ENCODE measurements at places on chromosomes 11 and 22.

GRCh38 chr11:61896665-61897386 lies 5.5 kb upstream of the FADS3 start:
- no peak for DNase-seq

DNA sequence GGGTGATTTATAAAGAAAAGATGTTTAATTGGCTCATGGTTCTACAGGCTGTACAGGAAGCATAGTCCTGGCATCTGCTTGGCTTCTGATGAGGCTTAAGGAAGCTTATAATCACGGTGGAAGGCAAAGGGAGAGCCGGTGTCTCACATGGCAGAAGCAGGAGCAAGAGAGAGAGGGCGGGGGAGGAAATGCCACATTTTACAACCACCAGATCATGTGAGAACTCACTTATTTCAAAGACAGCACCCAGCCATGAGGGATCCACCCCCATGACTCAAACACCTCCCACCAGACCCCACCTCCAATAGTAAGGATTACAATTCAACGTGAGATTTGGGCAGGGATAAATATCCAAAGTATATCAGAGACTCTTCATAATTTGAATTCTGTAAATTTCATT lies 200.7 kb downstream of the MSANTD4 start:
- DNase-seq: no peak

GRCh38 chr11:103297900-103298299 lies 188.7 kb downstream of the DYNC2H1 start:
- no peak for DNase-seq

DNA sequence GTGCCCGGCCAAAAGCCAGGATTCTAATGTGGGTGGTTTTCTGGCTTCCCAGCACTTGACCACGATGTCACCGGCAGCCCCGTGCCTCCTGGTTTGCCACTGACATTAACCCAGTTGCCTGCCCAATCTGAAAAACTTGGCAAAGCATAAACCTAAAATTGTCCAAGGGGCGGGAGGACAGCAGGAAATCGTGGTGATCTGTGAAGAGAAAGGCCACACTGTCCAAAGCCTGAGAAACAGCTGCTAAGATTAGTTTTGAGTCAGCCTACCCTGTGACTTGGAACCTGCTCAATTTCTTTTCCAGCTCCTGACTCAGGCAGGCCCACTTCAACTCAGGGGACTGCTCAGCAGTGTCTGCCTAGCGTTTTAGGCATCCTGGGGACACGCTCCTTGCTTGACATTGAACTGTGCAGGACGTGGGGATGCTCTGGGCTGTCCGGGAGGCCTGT lies 8.2 kb upstream of the F2 start:
- no peak for DNase-seq

GRCh38 chr11:70191495-70192140 lies 11.5 kb upstream of the FADD start:
- DNase-seq: peak; percentile 22

DNA sequence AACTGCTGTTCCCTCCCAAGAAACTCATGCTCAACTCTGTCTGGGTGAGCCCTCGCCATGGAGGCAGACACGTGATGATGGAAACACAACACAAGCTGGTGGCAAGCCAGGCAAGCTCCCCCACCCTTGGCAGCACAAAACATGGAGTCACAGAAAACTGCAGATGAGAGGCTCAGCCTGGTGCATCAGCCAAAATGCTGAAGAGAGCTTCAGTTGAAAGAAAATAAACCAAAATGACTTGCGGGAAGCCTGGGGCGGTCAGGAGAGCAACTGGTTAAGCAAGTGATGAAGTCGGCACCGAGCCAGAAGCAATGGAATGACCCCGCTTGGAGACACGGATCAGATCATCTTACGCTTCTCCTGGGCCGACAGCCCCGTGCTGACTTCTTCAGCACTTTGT lies 68.3 kb downstream of the C11orf58 start:
- no peak for DNase-seq

DNA sequence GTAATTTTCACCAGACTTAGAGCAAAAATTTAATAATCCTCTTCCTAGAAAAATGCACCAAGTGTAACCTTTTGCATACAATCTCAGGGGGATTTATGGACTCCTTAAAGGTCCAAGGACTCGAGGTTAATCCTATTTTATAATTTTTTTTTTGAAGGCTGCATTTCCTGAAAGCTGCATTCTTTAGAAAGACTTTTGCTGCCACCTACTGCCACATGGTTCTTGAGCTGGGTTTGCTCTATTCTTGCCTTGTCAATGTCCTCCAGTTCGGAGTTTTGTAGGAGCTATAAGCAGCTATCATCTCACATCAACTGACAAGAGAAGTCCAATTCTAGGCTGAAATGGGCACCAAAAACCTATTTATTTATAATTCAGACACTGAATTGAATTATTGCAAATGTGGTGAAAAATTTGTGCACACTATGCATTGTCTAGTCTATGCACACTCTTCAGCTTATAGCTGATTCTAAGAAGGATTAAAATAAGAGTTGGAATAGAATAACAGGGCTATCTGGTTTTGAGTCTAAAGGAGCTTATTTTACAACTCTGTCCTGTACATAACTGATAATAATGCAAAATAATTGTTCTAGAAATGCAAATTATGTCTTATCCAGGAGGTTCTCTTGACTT lies 31.3 kb downstream of the TRAF6 start:
- no peak for DNase-seq

DNA sequence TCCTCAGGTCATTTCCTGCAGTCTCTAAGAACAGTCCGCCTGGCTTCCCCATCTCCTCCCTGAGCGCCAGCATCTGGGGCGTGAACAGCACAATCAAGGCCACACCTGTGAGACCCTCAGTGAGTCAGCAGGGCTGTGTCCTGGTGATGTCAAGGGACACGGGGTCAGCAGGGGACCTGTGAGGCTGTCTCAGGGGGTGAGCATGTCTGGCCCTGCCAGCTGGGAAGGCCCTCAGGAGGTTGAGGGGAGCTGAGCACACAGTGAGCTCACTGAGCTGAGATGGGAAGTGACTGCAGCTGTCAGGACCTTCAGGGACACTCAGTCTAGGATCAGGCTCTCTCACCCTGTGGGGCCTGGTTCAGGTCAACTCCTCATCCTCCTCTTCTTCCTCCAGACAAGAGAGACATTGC lies 46.6 kb upstream of the VPREB1 start:
- DNase-seq: no peak

- DNase-seq: no peak
These were observed 432.2 kb upstream of the NARS2 start for GRCh38 chr11:79006854-79007253.

GRCh38 chr11:86814775-86815174 lies 14.4 kb downstream of the PRSS23 start:
- DNase-seq: no peak

DNA sequence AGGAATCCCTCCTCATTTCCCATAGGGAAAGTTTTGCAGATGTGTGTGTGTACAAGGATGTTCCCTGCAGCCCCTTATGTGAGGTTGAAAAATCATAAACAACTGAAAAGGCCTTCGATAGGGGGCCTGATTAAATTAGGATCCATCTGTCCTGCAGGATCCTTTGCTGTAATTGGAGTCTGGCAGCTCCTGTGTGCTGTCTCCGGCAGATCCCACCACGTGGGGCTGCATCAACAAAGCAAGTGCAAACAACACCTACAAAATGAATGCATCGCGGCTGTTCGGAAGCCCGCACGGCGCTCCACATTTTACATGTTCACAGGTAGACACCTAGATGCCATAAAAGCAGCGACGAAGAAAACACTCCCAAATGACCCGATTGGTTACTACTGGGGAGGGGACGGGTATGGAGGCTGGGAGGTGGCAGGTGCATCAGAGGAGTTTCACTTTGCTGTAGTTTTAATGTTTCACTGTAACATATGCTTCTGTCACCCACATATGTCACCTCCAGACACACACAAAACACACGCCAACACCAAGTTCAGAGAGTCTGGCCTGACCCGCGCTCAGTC lies 52.2 kb downstream of the NFAM1 start:
- DNase-seq: no peak

DNA sequence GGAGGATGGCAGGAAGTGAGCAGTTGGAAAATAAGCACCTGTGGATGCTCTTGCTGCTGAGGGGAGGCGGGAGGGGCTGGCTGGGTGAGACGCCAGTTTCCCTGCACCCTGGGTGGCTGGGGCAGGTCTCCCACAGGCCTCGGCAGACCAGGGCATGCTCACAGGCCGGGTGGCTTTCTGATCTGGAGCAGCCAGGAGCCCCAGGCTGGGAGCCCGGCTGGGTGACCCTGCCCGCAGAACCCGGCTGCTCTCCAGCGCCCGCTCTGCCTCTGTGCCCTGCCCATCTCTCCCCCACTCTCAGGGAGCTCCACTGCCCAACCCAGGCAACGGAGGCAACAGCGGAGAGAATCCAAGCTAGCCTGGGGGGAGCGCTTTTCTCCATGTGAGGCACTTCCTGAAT lies 24.6 kb downstream of the DCPS start:
- DNase-seq: no peak

GRCh38 chr22:19821523-19822300 lies 33.0 kb downstream of the GNB1L start:
- DNase-seq: no peak

DNA sequence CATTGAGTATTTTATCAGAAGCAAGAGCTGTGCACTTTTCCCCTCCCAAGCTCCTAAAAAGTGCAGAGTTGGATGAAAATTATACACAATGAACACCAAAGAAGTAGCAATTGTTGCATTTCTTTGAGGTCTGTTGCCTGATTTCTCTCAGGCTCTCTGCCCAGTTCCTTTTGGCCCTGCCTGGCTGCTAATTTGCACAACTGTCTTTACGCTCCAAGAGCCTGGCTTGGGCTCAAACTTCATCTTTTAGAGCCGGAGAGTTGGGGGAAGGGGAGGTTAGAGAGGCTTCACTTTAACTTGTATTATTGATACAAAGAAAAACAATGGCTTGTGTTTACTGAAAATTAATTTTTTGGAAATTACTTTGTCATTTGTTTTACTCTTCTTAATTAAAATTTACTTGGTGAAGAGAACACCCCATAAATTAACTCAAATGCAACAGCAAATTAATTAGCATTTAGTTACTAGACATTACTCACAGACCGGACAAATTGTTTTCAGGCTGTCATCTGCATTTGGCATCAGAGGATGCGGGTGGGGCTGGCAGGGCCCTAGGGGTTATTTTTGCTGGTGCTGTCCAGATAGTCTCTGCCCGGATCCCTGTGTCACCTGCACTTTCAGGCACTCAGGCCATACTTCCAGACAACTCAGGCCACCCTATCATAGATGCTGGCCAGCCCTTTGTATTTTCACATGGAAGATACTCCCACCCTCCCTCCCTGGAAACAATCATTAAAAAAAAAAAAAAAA lies 407.3 kb downstream of the NXPE2 start:
- DNase-seq: no peak

- no peak for DNase-seq
These were observed 66.0 kb upstream of the FTH1 start for GRCh38 chr11:62033191-62034035.

DNA sequence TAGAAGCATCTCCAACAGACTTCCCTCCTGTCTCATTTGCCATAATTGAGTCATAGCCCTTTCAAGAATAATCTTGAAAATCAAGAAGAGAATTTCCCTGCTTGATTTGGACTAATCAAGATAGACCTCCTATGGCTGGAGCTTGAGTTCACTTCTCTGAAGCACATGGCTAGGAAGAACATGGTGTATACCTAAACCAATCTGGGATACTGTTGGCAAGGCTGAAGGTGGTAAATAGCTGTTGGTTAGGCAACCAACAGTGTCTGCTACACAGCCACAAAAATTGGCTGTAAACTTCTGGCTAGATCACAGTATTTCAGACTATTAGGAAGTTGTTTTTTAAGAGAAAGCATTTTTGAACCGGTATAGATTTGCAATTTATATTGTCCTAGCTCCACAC lies 4.9 kb downstream of the CRYAB start:
- DNase-seq: no peak

- no peak for DNase-seq
These were observed 340.5 kb upstream of the B3GAT1 start for GRCh38 chr11:134752526-134752925.

GRCh38 chr11:33630936-33631748 lies 69.5 kb downstream of the C11orf91 start:
- DNase-seq: no peak

- no peak for DNase-seq
These were observed 827 bp downstream of the GSC2 start for GRCh38 chr22:19149047-19149883.

GRCh38 chr11:26062660-26063059 lies 269.3 kb upstream of the ANO3 start:
- no peak for DNase-seq

DNA sequence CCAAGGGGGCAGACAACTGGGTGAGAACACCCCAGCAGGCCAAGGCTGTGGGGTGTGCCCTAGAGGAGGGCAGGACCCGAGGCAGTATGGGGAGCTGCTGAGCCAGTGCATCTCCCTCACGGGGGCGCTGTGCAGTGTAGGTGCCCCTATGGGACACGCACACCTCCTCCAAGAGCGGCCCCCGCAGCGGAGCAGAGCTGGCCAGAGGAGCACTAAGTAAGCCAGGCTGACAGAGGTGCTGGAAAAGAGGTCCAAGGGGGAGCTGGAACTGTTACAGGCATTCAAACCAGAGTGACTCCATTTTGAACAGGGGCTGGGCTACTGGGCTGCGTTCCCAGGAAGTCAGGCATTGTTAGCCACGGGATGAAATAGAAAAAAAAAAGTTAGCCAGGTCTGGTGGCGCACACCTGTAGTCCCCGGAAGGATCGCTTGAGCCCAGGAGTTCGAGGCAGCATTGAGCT lies 41.8 kb downstream of the TST start:
- DNase-seq: peak; percentile 69

DNA sequence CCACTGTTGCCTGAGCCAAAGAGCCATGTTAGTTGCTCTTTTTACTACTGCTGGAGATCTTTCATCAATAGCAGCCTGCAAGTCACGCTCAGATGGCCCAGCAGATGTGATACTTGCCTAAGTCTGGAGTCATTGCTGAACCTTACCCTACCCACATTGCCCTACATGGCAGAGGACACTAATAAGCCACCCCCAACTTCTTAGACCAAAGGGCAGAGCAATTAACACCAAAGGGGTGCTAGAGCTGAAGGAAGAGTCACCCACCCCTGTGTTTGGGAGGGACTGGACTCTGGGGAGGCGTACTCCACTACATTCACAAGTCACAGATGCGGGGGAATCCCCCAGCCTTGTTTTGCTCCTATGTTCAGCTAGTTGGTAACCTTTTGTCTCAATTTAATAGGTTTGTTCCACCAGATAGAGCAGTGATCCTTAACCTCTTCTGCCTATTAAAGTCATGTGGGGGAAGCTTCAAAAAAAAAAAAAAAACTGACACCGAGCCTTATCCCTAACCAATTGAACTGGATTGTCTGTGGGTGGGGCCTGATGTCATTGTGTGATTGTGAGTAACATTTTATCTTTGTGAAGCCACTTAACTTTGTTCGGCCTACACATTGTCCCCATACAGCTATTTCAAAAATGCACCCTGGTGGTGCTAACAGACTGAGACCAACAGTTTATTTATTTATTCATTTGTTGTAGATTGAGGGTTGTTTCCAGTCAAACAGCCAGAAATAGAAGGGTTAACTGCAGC lies 13.1 kb downstream of the ADM start:
- no peak for DNase-seq

DNA sequence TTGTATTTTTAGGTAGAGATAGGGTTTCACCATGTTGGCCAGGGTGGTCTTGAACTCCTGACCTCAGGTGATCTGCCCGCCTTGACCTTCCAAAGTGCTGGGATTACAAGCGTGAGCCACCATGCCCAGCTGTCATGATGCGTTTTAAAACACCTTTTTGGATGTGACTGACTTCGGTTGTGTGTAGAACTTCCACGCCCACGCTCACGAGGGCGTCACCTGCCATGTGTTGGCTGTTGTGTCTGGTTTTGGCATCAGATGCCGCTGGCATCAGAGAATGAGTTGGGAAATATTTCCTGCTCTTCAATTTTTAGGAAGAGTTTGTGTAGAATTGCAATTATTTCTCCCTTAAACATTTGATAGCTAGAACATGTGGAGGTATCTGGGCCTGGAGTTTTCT lies 109.1 kb downstream of the KCNQ1 start:
- DNase-seq: no peak

Measured in activated T-helper 1 cell treated with Interleukin-2 at 50 U/mL for 16 hours (primary cell).